ENCODE measurements at places on chromosomes 7 and 10. TPM values are rescaled to one million over a fixed set of nuclear protein-coding genes. Genes with fewer than 3 reads are reported as not detected.

SCIN gene
- 4.1 TPM for total RNA-seq

GRCh38 chr7:41916450-41916927 lies 213.6 kb upstream of the INHBA start:
- no peaks in the 10 kb centered on the region for H3K27me3 ChIP-seq
- H3K4me3 ChIP-seq = no peak overlapping the region
- H3K36me3 ChIP-seq = no peaks in the 10 kb centered on the region
- DNase-seq = peak; percentile 70
- peaks cover 12% of the 10 kb centered on the region for H3K4me1 ChIP-seq

TMEM140 gene
- total RNA-seq = 9.2 TPM

DNA sequence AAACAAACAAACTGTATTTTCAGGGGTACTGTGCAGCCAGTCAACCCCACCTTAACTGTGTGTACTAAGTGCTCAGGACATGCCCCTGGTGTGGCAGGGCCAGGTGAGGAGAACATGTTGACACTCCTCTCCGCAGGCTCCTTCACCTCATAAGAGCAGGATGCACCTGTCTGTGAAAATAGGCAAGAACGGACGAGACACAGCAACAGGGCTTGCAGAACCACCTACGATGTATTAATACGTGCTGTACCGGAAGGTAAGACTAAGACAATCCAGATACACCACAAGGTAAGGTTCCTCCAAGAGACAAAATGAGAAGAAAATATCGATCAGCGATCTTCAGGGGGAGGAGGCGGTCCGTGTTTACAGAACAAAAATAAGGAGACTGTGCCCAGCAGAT lies 65.8 kb upstream of the CAMK2B start:
- no peaks in the 10 kb centered on the region for H3K27me3 ChIP-seq
- H3K4me3 ChIP-seq = no peak overlapping the region
- no peak overlapping the region for H3K27ac ChIP-seq
- DNase-seq = no peak
- H3K36me3 ChIP-seq = peaks cover 95% of the 10 kb centered on the region

GRCh38 chr10:70221030-70221429 lies 12.2 kb downstream of the PPA1 start:
- H3K27me3 ChIP-seq = no peaks in the 10 kb centered on the region
- no peak for DNase-seq
- peak overlapping the region; percentile 25 for H3K27ac ChIP-seq
- H3K36me3 ChIP-seq = peaks cover 26% of the 10 kb centered on the region
- no peak overlapping the region for H3K4me3 ChIP-seq
- H3K4me1 ChIP-seq = peaks cover 21% of the 10 kb centered on the region

DNA sequence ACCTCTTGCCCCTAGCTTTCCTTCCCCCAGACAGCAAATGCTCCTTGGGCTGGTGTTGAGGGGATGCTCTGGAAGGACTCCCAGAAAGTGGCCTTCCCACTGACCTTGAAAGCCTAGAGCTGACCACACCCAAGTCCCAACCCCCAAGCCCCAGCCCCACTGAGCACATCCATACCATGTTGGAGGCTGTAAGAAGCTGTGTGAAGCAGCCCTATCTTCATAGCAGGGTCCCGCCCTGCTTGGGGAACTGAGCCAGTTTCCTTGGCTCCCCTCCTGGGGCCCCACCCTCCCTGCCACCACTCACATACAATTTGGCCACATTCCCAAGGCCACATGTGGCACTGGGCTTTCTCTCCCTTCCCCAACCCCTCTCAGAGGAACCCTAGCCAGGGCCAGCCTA lies 72.3 kb upstream of the CACUL1 start:
- no peak overlapping the region for H3K27ac ChIP-seq
- no peak for DNase-seq
- H3K4me3 ChIP-seq = no peak overlapping the region
- H3K36me3 ChIP-seq = no peaks in the 10 kb centered on the region
- H3K27me3 ChIP-seq = no peaks in the 10 kb centered on the region

DNA sequence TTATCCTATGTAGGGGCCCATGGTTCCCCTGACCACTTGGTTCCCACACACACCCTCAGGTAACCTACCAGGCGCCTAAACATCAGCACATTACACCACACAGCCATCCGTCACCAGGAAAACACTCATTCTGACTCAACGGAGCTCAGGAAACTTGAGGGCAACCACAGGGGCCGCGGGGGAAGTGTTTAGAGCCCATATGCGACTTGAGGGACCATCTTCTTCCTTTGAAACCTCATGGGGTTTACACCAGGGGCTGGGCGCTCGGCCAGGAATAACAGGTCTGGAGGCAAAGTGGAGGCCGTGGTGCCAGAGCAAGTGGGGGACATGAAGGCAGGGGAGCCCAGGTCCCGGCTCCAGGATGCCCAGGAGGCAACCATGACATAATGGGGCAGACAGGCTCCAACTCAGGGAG lies 1.5 kb downstream of the STX1A start:
- H3K27ac ChIP-seq = peak overlapping the region; percentile 82
- DNase-seq = peak; percentile 51
- peak overlapping the region; percentile 92 for H3K4me3 ChIP-seq
- peaks cover 48% of the 10 kb centered on the region for H3K4me1 ChIP-seq
- H3K36me3 ChIP-seq = no peaks in the 10 kb centered on the region
- H3K27me3 ChIP-seq = peaks cover 8% of the 10 kb centered on the region

- no peaks in the 10 kb centered on the region for H3K36me3 ChIP-seq
- no peak overlapping the region for H3K27ac ChIP-seq
- H3K4me1 ChIP-seq = no peaks in the 10 kb centered on the region
- H3K4me3 ChIP-seq = no peak overlapping the region
Measured at GRCh38 chr7:18903695-18904094, 213.7 kb downstream of the TWIST1 start.

DNA sequence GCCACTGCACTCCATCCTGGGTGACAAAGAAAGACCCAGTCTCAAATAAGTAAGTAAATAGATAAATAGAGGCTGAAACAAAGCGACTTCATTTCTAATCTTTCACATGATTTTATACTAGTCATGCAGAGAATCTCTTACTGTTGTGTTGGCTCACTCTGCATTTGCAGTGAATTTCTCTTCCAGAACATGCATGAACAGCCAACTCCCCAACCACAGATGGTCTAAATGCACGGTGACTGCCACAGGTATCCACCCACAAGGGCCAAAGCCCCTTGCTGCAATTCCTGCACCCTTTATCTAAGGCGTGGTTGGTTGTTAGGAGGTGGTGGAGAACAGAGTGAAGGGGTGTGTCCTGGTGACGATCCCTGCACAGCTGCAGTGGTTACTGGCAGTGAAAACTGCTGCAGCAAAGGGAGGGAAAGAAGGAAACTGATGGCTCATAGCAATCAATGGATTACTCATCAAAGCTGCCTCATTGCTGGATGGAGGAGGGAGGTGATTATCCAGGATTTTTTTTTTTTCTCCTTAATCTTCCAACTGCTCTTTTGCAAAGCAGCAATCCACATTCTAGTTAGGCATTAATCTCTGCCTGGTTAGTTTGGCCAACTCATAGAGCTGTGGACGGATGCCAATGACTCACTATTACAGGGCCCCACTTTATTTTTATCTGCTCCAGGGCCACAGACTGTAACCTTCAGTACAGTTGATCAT lies 50.6 kb downstream of the PRTFDC1 start:
- peak overlapping the region; percentile 61 for H3K27ac ChIP-seq
- H3K36me3 ChIP-seq = no peaks in the 10 kb centered on the region
- peaks cover 10% of the 10 kb centered on the region for H3K4me1 ChIP-seq
- no peaks in the 10 kb centered on the region for H3K27me3 ChIP-seq
- H3K4me3 ChIP-seq = no peak overlapping the region

H2BK1 gene
- not detected for total RNA-seq

DNA sequence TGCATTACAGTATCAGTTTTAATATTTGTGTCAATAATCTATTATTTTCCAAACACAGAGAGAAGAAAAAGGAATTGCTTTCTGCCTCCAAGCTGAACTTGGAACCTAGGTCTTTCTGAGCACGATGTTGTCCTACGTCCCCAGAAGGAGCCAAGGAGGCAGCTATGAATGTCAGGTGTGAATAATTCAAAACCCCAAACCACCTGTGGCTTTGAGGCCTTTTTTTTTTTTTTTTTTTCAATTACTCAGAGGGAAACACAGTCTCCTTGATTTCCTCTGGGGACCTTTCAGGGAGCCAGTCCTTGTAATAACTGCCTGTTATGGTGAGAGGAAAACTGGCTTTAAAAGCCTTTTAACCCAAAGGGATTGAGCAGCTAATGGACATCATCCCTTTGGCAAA lies 8.3 kb downstream of the GPR85 start:
- no peaks in the 10 kb centered on the region for H3K36me3 ChIP-seq
- H3K27ac ChIP-seq = no peak overlapping the region
- no peak overlapping the region for H3K4me3 ChIP-seq
- H3K4me1 ChIP-seq = no peaks in the 10 kb centered on the region

PI4K2A gene
- 10.3 TPM for total RNA-seq

GRCh38 chr7:9302436-9302835 lies 869.0 kb downstream of the NXPH1 start:
- no peaks in the 10 kb centered on the region for H3K4me1 ChIP-seq
- no peak overlapping the region for H3K4me3 ChIP-seq
- no peaks in the 10 kb centered on the region for H3K36me3 ChIP-seq
- no peak overlapping the region for H3K27ac ChIP-seq

OR2A42 gene
- total RNA-seq = not detected

ELFN1 gene
- total RNA-seq = 0.45 TPM

- peak; percentile 85 for DNase-seq
- H3K4me1 ChIP-seq = peaks cover 28% of the 10 kb centered on the region
- no peaks in the 10 kb centered on the region for H3K36me3 ChIP-seq
Measured at GRCh38 chr7:90595801-90596670, at the start of gene CDK14. Gene CDK14, plus strand, starts transcription at chr7:90596321. Its CDS starts 307 bp downstream, at chr7:90596628.

- H3K4me3 ChIP-seq = no peak overlapping the region
- no peak overlapping the region for H3K27ac ChIP-seq
- DNase-seq = no peak
Measured at GRCh38 chr10:86337121-86337601, 29.4 kb downstream of the GRID1 start.

DNA sequence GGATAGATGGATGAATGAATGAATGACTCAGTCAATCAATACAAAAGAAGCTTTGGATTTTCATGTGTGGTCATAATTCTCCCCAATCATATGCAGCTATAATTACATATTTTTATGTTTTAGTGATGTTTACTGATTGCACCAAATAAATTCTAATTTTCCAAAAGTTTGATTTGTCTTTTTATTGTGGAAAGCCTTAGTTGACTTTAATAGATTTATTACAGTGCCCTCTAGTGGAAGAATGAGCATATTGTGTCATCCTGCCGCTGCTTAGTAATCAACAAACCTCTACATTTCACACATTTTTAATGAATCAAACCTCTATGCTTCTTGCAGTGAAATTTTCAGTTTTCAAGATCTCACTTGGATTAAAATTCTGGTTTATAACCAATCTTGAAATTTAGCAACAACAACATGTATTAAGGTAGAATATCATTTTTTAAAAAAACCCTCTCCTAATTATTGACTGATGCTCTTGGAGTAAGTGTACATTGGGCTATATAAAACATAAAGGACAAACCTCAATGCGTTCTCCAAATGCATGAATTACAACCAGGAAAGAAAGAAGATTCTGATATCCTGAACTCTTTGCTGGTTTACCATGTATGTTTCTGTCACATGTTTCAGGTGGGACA lies 55.6 kb upstream of the PNLIP start:
- H3K27ac ChIP-seq = no peak overlapping the region
- H3K27me3 ChIP-seq = no peaks in the 10 kb centered on the region
- H3K4me3 ChIP-seq = no peak overlapping the region
- H3K4me1 ChIP-seq = no peaks in the 10 kb centered on the region
- H3K36me3 ChIP-seq = no peaks in the 10 kb centered on the region

DNA sequence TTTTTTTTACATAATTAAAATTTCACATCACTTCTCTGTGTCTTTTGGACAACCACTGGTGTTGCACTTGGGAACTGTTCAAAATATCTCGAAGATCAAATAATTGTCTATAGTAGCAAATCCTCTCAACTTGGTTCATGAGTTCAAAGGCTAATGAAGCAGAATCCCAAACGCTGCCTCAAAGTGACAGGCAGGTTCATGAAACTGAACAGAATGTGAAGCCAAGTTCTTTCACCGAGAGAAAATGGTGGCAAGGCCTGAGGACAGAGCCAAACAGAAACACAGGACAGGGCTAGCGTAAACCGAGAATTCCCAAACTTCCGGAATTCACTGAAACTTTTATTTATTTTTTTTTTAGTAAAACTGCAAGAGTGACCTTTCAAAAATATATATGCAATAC lies 21.1 kb downstream of the SMURF1 start:
- peak overlapping the region; percentile 71 for H3K27ac ChIP-seq
- peaks cover 7% of the 10 kb centered on the region for H3K36me3 ChIP-seq

GRCh38 chr7:155003092-155003375 lies at the start of gene PAXIP1:
Gene PAXIP1, minus strand, starts transcription at chr7:155003124. Its CDS starts 195 bp downstream, at chr7:155002929.
- peaks cover 16% of the 10 kb centered on the region for H3K36me3 ChIP-seq
- peaks cover 37% of the 10 kb centered on the region for H3K4me1 ChIP-seq
- H3K27me3 ChIP-seq = no peaks in the 10 kb centered on the region
- peak; percentile 89 for DNase-seq

- DNase-seq = no peak
- peaks cover 5% of the 10 kb centered on the region for H3K27me3 ChIP-seq
- no peak overlapping the region for H3K27ac ChIP-seq
Measured at GRCh38 chr10:11772575-11773288, 30.6 kb downstream of the ECHDC3 start.

- H3K27me3 ChIP-seq = no peaks in the 10 kb centered on the region
- H3K36me3 ChIP-seq = no peaks in the 10 kb centered on the region
- no peak overlapping the region for H3K27ac ChIP-seq
- H3K4me1 ChIP-seq = peaks cover 11% of the 10 kb centered on the region
- DNase-seq = no peak
Measured at GRCh38 chr10:33901166-33901565, 566.7 kb upstream of the NRP1 start.

SLC29A3 gene
- total RNA-seq = 23.7 TPM

C10orf105 gene
- not detected for total RNA-seq

RARRES2 gene
- 244 TPM for total RNA-seq

- DNase-seq = no peak
- H3K27me3 ChIP-seq = no peaks in the 10 kb centered on the region
- H3K36me3 ChIP-seq = no peaks in the 10 kb centered on the region
Measured at GRCh38 chr7:31892099-31892829, 177.9 kb downstream of the PDE1C start.

- no peak overlapping the region for H3K27ac ChIP-seq
- no peak for DNase-seq
- H3K36me3 ChIP-seq = no peaks in the 10 kb centered on the region
- H3K27me3 ChIP-seq = no peaks in the 10 kb centered on the region
- H3K4me3 ChIP-seq = no peak overlapping the region
Measured at GRCh38 chr10:25065761-25066476, 49.5 kb downstream of the THNSL1 start.

Data from stomach (tissue), 19 donors.